ENCODE measurements at places on chromosomes 5 and 9.

GRCh38 chr9:123645126-123645525 lies 284.8 kb downstream of the DENND1A start:
- DNase-seq: no peak

DNA sequence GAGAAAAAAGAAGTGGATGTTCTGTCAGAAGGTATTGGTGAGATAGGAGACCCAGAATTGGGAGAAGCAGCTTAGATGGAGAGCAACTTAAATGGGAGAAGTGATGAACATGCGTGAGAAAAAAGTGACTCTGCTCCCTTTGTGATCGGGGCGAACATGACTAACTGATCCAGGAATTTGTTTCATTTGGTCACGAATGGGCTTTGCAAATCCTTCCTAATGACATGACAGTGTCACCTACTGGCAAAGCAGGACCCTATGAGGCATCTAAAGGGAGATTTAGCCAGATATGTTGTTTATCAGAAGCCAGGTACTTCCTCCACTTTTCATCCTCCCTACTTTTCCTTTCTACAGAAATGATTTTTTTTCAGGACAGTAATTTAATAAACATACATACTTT lies 787.4 kb upstream of the RGMB start:
- DNase-seq: no peak

DNA sequence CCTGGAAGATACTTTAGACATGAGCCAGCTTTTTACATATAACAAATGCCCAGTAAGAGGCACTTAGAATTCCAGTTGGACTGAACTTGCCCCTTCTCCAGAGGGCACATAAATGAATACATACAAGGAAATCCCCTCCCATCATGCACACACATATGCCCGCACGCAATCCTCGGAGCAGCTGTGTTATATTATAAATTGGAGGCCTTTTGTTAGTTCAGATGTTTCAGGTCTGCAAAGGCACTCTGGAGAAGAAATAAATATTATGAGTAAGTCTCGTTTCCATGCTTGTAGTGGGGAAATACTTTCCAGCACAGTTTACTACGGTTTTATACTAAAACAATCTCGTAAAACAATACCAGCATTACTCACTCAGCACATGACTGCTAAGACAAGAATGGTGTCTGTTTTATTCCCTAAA lies 17.6 kb upstream of the MUSK start:
- DNase-seq: no peak

DNA sequence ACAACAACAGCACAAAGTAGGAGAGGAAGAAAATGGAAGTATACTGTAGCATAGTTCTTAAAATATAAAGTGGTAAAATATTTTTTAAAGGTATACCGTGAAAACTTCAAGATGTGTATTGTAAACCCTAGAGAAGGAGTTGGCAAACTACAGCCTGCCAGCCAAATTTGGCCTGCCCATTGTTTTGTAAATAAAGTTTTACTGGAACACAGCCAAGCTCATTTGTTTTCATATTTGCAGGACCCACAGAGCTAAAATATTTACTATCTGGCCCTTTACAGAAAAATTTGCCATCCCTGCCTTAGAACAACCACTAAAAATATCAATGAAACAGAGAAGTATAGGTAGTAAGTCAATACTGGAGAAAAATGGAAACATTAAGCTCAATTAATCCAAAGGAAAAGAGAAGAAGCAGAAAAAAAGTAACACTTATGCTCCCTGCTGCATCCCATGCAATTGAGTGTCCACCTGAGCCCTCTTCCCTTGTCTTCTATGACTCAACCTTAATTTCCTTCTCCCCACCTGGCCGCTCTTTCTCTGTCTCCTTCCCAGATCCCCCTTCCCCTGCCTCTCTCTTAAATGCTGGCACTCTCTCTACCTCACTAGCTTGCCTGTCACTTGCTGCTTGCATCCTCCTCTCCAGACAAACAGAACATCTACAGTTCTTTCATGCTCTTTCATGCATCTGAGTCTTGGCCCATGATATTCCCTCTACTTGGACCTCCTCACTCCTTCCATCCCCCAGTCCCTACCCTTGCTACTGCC lies 50.6 kb upstream of the FER start:
- DNase-seq: no peak

DNA sequence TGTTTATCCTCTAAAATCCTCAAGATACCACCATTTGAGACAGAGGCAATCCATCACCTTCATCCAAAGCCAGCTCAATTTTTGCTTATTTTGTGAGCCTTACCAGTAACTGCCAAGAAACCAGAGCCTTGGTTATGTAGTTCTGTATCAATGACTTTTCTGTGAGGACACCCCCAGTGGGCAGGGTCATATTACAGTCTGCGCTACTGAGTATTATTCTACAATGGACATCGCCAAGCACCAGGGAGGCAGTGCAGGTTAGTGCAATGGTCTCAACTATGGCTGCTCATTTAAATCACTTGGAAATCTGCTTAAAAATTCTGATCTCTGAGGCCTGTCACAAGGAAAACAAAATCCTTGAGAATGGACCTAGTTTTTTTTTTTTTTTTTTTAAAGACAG lies 90.5 kb upstream of the NIPAL4 start:
- no peak for DNase-seq

GRCh38 chr5:65026816-65027548 lies 258.3 kb downstream of the CWC27 start:
- DNase-seq: no peak

DNA sequence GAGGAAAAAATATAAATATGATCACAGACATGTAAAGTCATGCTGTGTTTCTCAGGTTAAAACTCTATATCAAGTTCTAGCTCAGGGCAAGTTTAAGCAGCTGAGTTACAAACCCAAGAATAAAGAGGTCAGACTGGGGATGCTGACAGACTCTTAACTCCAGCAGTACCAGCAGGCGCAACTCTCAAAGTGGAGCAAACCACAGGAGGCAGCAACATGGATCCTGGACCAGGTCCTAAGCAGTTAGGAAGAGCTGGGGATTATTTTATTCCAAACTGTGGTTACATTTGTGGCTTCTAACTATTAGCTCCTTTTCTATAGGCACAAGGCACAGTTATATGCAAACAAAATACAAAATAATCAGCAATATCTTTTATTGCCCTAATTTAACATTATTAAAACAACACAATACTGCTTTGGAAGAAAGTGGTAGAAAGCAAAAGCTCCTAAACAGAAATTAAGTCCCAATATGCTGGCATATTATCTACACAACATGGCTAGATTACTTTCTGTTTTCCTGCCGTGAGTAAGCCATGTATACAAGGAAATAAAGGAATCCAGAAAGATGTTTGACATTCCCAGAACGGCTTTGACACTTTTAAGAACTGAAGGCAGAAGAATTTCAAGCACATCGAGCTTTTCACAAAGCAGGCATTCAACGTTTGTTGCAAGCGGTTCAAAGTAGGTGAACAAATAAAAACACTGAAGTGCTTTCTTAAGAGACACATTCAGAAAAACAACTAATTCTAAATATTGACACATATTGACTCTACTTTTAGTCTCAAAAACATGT lies 378.8 kb upstream of the ZNF608 start:
- DNase-seq: no peak

Data from cortex of kidney (tissue), 1 donor.